ENCODE measurements at places on chromosomes 2 and 18.
A peak's percentile ranks its signal among the peaks of the same experiment; 100 is the strongest.

GRCh38 chr2:160836755-160837154 is 323.5 kb upstream of the TANK start:
- no peak for DNase-seq

DNA sequence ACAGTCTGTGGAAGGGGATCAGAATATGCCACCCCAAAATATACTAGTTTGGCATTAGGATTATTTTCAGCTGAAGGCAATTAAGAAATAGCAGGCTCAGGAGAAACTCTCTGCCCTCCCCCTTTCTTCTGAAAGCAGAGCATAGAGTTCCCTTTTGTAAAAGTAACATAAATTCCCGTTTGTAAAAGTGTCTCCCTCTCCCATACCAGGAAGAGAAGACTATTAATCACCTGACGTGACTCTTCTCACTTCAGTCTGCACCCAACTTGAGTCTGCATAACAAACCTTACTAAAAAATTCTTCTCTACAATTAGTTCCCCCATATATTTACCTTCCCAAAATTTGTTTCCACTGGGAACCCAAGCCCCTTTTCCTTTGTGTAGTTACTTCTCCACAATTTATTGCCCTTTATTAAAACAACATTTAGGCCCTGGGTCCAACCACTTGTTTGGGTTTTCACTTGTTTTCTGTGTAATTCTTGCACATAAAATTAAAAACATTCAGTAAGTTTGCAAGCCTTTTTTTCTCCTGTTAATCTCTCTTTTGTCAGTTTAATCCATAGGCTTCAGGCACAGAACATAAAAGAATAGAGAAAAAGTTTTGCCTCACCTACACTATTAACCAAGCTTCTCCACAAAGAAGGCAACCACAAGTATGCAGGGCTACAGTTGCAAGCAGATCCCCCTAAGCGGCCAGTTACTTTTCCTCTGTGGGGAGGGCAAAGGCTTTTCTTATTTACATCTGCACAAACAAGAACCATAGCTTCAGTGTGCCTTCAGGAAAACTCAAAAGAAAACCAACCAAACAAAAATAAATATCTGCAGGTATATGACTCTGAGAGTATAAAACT is 107.6 kb upstream of the MSH2 start:
- DNase-seq: no peak

DNA sequence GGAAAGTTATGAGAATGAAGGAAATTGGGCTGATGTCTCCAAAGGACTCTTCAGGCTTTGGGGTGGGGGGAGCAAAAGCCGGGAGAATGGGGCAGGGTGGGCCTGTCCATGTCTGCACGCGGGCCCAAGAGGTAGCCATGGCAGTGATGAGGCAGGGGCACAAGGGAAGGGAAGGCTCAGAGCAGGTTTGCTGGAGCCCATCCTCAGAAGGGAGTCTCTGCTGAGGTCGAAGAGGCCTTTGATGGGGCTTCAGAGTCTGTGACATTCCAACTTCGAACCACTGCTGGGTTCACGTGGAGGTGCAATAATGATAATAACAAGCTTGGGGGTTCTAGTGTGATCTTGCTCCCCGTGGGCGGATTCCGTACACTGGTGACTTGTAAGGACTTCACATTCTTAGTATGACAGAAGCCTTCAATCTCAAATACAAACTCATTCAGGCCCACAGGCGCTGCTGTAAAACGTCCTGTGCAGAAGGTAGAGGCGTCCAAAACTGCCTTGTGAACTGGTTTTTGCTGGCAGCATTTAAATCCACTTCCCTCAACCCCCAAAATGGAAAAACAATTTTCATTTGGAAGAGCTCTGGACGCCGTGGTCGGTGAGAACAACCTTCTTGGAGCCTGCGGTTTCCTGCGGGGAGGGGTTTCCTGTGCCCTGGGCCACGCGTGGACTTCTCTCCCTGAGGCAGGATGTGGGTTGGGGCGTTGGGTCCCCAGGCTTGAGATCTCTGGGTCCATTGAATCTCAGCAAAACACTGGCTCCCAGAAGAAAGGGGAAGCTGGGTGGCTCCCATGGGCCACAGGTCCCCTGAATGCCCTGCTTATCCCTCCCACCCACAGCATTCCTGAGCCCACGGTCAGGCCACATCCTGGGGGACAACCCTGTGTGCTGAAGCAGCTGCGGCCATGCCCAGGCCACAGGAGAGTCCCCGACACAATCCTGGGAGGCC is 151.0 kb downstream of the TPO start:
- peak; percentile 11 for DNase-seq

DNA sequence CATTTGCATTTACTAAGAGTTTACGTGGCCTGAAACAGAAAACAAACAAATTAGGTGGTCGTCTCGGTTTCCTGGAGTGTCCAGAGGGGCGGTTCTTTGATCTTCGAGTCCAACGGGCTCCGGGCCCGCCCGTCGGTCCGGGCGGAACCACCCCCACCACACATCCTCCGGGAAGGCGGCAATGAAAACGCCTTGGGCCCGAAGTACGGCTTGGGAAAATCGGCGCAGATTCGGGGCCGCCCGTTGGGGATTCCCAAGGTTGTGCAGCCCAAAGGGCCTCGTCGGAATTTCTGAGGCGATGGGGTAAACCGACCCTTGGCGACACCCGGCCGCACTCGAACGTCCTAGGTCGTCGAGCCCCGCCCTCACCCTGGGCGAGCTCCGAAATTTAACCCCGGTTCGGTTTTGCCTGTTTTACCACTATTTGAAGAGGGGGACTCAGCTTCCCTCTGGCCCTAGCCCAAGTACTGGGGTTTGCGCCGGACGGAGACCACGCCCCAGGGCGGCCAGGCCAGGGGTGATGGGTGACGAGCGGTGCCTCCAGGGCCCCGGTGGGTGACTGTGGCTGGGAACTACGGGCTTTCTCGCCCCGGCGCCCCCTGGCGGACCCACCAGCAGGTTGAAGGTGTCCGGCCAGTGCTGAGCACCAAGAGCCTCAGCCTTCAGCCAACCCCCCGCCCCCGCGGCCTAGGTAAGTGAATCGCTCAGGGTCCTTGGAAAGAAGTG is 1.9 kb upstream of the CFAP53 start:
- DNase-seq: peak; percentile 68

DNA sequence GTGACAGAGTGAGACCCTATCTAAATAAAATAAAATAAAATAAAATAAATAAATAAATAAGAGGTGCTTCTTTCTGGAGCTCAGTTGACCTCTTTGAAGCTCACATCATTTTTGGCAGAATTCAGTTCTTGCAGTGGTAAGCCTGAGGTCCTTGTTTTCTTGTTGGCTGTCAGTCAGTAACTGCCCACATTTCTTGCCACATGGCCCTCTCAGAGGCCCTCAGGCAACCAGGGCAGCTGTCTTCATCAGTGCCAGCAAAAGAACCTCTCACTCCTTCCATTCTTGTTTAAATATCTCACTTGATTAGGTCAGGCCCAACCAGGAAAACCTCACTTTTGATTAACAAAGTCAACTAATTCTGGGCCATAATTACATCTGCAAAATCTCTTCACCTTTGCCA is 53.2 kb downstream of the RAPGEF4 start:
- DNase-seq: no peak

DNA sequence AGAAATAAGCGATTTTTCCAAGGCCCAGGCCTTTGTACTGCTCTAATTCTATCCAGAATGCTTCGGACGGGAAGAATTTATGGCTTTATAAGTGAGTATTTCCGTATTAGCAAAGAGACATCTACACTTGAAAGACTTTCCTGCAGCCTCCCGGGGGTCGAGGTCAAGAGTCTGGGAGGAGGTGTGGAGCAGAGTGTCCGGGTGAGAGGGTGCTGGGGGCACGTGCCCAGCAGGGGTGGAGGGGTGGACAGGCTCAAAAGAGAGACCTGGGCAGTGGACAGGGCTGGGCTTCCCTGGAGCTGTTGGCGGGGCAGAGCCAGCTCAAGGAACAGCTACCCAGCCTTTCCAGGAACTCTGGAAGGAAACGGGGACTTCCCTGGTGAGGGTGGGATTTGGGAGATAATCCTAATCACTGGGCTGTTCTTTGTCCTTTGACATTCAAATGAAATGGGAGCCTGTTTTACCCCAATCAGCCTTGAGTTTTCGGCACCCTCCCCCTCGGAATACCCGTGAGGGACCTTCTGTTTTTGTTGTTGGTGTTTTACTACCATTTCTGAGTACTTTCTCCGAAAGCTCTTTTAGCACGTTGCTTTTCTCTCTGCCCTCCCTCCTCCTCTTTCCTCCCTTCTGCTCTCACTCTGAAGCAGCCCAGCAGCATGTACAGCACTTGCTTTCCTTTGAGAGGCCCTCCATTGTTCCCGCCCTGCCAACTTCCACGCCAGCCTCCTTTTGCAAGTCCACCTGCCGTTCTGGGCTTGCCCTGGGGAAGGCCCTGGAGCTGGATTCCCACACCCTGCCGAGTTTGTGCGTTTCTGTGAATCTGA is 164.7 kb downstream of the AGAP1 start:
- DNase-seq: no peak

- DNase-seq: no peak
Observed at GRCh38 chr2:26671691-26672090, 20.8 kb upstream of the KCNK3 start.

DNA sequence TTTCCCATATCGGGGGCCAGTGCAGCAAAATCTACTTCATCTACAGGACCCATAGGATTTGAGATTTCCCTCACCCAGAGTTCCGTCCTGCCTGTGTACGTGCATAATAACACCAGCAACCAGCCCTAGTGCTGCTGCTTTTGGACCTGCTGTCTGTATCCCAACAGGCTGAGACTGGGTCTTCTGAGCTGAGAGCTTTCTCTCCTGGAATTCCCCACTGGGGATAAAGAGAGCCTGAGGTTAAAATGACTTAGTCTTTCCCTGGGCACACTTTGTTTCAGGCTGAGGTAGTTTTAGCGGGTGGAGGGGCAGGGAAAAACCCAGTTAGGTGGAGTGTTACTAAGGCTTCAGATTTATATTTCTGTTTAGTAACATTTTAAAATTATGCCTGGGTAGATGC is 62.5 kb downstream of the SERTAD2 start:
- no peak for DNase-seq

DNA sequence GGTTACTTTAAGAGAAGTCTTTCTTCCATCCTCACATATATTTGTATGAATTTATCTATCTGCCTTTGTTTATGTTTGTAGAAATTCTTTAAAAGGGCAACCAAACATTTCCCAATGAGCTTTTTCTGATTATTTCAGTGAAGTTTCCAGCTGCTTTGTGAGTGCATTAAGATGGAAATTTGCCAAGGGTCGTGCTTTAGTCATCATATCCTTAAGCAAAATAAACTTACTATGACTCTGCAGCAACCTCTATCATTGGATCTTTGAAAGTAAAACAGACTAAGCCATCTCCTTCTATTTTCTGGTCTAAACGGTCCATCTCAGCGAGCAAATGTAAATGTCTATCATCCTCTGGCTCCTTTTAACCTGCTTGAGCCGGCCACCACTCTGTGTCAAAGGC is 489.3 kb downstream of the SOX11 start:
- no peak for DNase-seq

DNA sequence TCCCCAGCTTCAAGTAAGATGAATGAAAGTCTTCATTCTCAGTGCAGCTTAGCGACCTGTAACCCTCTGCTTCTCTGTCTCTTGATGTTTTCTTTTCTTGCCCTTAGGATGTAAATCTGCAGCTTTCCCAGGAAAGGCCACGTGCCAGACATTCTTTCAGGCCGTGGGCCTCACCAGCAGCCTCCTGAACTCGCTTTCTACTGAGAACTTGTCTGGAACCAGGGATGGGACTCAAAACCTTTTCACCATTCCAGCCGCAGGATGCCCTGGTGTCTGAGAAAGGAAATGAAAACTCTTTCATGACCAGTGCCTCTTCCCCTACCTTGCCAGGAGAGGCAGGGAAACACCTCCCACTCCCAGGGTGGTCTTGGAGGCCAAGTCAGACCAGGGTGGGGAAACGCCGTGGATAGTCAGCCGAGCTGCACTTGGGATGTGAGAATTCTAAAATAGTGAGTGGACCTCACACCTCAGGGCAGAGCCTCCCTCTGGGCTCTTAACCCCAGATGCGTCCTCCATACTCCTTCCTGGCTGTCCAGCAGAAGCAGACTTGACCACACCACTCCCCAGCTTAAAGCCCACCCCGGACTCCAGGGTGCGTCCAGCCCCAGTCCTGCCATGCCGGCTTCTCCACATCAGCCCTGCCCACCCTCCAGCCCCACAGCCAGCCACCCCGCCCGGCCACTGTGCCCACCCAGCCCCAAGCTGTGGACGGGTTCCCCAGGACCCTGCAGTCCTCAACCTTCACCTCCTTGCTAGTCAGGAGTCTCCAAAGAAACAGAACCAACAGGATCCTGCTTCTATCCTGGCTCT is 115.5 kb downstream of the TWIST2 start:
- DNase-seq: no peak

DNA sequence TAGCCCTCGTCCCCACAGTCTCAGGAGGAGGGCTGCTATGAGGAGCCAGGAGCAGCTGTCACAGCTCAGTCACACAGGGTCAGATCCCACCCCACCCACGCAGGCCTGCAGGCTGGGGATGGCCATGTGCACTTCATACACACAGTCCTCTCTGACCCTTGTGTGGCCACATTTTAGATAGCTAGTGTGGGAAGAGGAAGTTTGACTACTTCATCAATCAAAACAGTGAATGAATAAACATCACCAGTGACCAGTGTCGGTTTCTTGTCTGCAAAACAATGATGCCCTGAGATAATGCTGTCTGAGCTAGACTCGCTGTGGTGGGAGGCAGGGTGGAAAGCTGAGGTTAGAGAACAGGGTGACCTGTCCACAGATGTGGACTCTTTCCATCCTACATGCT is 107.1 kb downstream of the PIEZO2 start:
- DNase-seq: no peak

DNA sequence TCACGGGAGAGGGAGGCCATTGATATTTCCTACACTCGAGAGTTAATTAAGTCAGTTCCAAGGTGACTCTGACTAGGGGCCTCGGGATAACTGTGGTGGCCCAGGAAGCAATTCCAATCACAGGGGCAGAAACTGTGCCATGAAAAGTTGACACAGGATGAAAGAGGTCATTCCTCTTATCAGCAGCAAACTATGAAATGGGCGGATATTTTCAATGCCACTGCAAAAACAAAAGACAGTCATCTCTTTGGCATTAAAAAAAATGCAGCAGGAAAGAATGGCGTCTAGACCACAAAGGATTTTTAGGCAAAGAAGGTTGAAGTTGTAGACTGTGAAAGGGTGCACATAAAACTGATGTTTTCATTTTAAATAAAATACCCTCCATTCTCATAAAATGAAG is 50.0 kb downstream of the TGIF1 start:
- DNase-seq: no peak

GRCh38 chr2:46184794-46185583 is 112.2 kb upstream of the EPAS1 start:
- DNase-seq: no peak

- DNase-seq: no peak
Observed at GRCh38 chr2:733001-733400, 55.8 kb upstream of the TMEM18 start.

- no peak for DNase-seq
Observed at GRCh38 chr2:165827016-165827920, 33.2 kb upstream of the GALNT3 start.

- DNase-seq: no peak
Observed at GRCh38 chr2:99640635-99641151, 150.9 kb upstream of the REV1 start.

- DNase-seq: no peak
Observed at GRCh38 chr2:17057109-17058017, 391.7 kb upstream of the CYRIA start.

DNA sequence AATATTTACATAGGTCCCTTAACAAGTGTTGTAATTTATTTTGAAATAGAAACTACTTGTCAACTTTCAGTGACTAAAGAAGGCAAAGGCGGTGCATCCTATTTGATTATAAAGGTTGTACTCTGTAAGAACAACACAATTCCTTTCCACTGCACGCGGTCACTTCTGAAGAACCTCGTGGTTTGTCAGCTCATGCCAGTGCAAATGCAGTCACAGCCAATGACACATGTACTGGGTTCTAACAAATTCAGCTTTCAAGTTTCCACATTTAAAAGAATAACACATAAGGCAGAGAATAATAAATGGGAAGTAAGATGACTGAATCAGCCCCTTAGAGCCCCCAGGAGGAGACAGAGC is 39.7 kb downstream of the CYB5A start:
- no peak for DNase-seq

Measured in activated T-cell treated with anti-CD3 and anti-CD28 coated beads for 24 hours (primary cell).